ENCODE measurements at places on chromosomes 5 and 9.

- DNase-seq, result no peak
Measured at GRCh38 chr5:143957455-143957854, 145.5 kb downstream of the HMHB1 start.

GRCh38 chr5:175895686-175896102, 24.3 kb downstream of the CPLX2 start:
- no peak for DNase-seq

GRCh38 chr5:158264264-158264663, 405.3 kb upstream of the CLINT1 start:
- DNase-seq, result no peak

DNA sequence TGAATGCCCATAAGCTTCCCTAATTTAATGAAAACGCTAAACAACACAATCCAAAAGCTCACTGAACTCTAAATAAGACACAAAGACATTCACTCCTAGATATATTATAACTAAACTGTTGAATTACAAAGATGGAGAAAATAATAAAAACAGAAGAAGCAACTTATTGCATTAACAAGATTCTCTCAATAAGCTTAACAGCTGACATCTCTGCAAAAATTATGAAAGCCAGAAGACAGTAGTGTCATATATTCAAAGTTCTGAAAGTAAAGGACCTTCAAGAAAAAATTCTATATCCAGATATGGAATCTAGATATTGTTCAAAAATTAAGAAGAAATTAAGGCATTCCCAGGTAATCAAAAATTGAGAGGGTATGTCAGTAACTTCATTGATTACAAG, 957.8 kb upstream of the TYRP1 start:
- DNase-seq, result no peak

- DNase-seq, result no peak
Measured at GRCh38 chr5:126628102-126628501, 27.4 kb downstream of the PHAX start.

DNA sequence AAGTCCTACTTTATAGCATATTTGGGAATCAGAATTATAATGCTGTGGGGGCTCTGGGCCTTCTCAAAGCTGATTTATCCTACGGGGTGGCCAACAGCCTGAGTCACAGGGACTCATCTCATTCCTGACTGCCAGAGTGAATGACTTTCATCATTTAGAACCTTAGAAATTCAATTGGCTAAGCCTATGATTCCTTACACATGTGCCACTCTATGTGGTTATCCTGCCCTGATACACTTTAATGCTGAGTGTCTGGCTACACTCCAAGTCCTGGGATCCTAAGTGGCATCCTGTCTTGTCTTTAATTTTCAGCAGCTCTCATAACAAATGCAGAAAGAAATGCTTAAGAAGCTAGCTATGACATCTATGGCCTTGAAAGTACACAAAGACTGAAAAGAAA, 75.2 kb upstream of the FREM1 start:
- DNase-seq, result no peak

DNA sequence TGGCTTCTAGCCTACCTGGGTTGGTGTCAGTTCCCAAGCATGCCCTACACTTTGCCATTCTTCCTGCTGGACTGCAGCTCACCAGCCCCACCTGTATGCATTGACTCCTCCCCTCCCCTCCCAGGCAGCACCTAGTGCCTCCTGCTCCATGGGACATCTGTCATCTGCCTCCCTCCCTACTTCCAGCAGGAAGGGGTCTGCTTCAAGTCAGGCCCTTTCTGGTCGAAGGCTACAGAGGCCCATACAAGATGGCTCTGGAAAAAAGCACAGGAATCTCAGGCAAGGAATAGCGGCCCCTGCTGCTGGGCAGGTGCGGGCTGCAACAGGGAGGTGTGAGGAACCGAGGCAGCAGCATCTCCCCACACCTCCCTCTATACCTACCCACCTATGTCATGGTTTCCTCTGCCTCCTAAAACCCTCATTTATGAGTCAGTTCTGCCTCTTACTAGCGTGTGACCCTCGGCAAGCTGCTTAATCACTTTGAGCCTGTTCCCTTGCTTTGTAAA, 19.7 kb downstream of the WWC1 start:
- peak; percentile 64 for DNase-seq
